ENCODE measurements at places on chromosomes 2 and 18. TPM values are rescaled to one million over a fixed set of nuclear protein-coding genes. Genes with fewer than 3 reads are reported as not detected.

CRYGC gene
- not detected for total RNA-seq

DNA sequence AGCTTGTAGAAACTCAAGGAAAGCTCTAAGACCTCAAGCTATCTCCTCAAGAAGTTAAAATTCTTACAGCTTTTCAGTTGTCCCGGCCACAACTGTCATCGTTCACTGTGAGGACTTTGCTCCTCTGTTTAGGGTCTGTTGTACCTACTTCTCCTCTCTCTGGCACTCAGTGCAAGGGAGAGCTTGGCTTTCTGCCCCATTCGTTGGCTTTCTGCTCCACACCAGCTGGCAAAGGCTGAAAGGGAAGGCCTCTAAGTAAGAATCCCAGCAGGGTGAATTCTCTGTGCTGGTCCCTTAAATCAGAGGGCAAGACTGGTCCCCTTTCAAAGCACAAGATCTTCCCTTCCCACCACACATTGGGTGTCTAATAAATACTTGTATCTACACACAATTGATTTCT lies 17.3 kb downstream of the ZBTB7C start:
- no peak for DNase-seq
- H3K27ac ChIP-seq, result peak overlapping the region; percentile 15
- H3K4me3 ChIP-seq, result no peak overlapping the region
- peaks cover 20% of the 10 kb centered on the region for H3K4me1 ChIP-seq
- H3K36me3 ChIP-seq, result no peaks in the 10 kb centered on the region
- no peaks in the 10 kb centered on the region for H3K27me3 ChIP-seq

C2orf72 gene
- not detected for total RNA-seq

GRCh38 chr2:7289697-7290096 lies 372.5 kb downstream of the RNF144A start:
- H3K4me1 ChIP-seq, result no peaks in the 10 kb centered on the region
- H3K27ac ChIP-seq, result no peak overlapping the region
- DNase-seq, result no peak
- H3K36me3 ChIP-seq, result no peaks in the 10 kb centered on the region

Measured in upper lobe of left lung (tissue), 6 donors.